ENCODE measurements at places on chromosomes 11 and 22. TPM values are rescaled to one million over a fixed set of nuclear protein-coding genes. Genes with fewer than 3 reads are reported as not detected.

ROBO4 gene
- not detected for total RNA-seq

RPS6KA4 gene
- total RNA-seq: 38.7 TPM

DNA sequence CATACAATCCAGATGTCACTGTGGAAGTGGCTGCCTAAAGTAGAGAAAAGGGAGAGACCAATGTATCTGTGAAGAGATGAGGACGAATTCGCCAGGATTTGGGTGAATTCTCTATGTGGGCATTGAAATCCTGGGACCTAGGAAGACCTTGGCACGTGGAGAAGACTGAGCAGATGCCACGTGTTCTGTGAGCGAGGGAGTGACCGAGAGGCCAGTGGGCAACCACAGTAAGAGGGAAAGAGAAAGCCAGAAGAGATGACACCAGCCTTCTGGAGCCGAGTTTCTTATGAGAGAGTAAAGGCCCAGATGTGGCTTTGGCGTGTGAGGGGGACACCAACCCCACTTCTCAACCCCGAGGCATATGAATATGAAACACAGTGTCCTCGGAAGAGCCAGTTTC lies 228.1 kb downstream of the BUD13 start:
- no peaks in the 10 kb centered on the region for H3K27me3 ChIP-seq
- no peaks in the 10 kb centered on the region for H3K36me3 ChIP-seq
- no peak overlapping the region for H3K27ac ChIP-seq
- no peak overlapping the region for H3K4me3 ChIP-seq
- no peaks in the 10 kb centered on the region for H3K4me1 ChIP-seq
- no peak for DNase-seq

DNA sequence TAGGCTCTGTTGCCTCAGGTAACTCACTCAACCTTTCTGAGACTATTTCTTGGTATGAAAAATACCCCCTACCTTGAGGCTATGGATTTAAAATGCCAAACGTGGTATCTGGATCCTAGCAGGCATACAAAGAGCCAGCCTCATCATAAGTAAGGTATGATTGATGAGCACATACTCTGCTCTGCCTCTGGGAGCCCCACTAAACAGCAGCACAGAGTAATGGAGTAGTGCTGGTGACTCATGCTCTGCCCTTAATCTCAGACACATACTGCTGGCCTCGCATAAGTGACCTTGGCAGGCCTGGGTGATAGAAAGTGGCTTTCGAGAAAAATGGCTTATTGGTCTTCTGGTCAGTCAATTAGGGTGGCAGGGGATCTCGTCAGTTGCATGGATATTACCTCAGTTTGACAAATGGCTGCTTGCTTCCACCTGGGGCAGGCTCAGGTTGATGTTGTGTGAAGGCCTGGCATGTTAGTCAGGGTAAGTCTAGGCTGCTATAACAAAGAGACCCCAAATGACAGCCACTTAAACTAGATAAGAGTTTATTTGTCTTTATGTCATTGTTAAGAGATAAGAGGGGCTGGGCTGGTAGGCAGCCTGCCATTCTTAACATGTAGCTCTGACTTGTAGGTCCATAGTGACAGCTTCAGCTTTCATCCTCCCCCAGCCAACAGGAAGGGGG lies 15.2 kb upstream of the SLC6A5 start:
- peaks cover 5% of the 10 kb centered on the region for H3K27me3 ChIP-seq
- no peaks in the 10 kb centered on the region for H3K36me3 ChIP-seq
- no peak for DNase-seq
- no peaks in the 10 kb centered on the region for H3K4me1 ChIP-seq
- no peak overlapping the region for H3K27ac ChIP-seq

- no peaks in the 10 kb centered on the region for H3K4me1 ChIP-seq
- DNase-seq: no peak
- H3K27me3 ChIP-seq: peaks cover 1% of the 10 kb centered on the region
- H3K4me3 ChIP-seq: no peak overlapping the region
- H3K36me3 ChIP-seq: no peaks in the 10 kb centered on the region
Measured at GRCh38 chr11:15625691-15626090, 511.0 kb downstream of the INSC start.

DNA sequence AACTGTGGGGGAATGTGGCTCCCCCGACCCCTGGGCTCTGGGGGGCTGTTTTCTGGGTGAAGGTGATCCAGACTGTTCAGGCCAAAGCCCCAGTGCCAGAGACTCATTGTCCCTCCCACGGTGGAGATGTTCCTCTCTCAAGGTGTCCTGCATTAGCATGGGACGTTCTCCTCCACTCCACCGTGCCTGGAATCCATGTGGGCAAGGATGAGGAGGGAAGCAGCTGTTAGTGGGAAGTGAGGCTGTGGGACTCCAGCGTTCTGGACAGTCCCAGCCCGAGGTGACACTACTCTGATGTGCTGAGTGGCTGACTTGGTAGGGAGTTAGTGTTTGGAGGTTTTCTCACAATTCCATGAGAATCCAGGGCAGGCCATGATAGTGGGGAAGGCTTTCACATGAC lies 31.4 kb upstream of the CLDN5 start:
- no peak overlapping the region for H3K4me3 ChIP-seq
- no peaks in the 10 kb centered on the region for H3K4me1 ChIP-seq
- H3K27me3 ChIP-seq: peaks cover 8% of the 10 kb centered on the region

- no peak for DNase-seq
- H3K36me3 ChIP-seq: no peaks in the 10 kb centered on the region
- H3K27ac ChIP-seq: no peak overlapping the region
- H3K4me1 ChIP-seq: peaks cover 31% of the 10 kb centered on the region
- H3K4me3 ChIP-seq: no peak overlapping the region
Measured at GRCh38 chr11:128684549-128685401, 9.1 kb upstream of the FLI1 start.

GRCh38 chr11:118290923-118291322 lies 13.6 kb upstream of the CD3E start:
- H3K36me3 ChIP-seq: peaks cover 5% of the 10 kb centered on the region
- peaks cover 22% of the 10 kb centered on the region for H3K4me1 ChIP-seq
- H3K27me3 ChIP-seq: no peaks in the 10 kb centered on the region
- H3K4me3 ChIP-seq: no peak overlapping the region
- no peak overlapping the region for H3K27ac ChIP-seq

Data from activated T-helper 2 cell treated with anti-CD3 and anti-CD28 coated beads, Interferon-gamma antibody, Interleukin-2, Interleukin-4, amounts not matched to agents 10 μg/mL and 5 μg/mL and 100 μg/mL, durations not matched to agents 14 hours and 24 hours and 36 hours (primary cell).